ENCODE measurements at places on chromosomes 1 and 21.
A peak's percentile ranks its signal among the peaks of the same experiment; 100 is the strongest.

DNA sequence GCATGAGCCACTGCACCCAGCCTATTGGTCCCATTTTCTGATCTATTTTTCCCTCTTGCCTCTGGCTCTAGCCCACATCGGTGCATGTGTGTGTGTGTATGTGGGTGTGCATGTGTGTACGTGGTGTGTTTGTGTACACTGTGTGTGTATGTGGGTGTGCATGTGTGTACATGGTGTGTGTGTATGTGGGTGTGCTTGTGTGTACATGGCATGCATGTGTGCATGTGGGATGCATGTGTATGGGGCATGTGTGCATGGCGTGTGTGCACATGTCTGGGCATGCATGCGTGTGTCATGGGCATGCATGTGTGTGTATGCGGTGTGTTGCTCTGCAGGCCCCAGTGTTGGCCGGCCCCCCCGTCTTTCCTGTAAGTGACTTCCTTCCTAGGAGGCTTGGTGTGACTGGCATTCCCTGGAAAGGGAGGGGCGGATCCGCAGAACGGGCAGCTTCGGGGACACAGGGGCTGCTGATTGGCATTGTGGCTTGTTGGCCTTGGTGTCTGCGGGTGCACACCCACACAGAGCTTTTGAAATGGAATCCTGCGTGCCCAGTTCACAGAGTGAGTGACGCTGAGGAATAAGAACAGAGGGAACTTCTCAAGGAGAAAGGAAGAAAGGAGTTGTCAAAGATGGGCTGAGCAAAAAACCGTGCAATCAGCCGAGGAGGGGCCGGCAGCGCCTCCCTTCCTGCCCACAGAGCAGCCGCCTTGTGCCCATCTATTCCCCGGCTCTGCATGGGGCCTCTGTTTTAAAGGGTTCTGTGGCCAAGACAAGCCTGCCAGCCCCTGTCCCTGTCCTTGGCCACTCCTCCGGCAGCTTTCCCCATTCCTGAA lies 8.0 kb downstream of the PDXK start:
- DNase-seq: peak; percentile 31

- DNase-seq: no peak
These were observed 197.2 kb downstream of the NFIA start for GRCh38 chr1:61279570-61279969.

- DNase-seq: no peak
These were observed 22.2 kb downstream of the DAB1 start for GRCh38 chr1:57401671-57402070.

GRCh38 chr1:37947364-37947763 lies 511 bp upstream of the INPP5B start:
- no peak for DNase-seq

DNA sequence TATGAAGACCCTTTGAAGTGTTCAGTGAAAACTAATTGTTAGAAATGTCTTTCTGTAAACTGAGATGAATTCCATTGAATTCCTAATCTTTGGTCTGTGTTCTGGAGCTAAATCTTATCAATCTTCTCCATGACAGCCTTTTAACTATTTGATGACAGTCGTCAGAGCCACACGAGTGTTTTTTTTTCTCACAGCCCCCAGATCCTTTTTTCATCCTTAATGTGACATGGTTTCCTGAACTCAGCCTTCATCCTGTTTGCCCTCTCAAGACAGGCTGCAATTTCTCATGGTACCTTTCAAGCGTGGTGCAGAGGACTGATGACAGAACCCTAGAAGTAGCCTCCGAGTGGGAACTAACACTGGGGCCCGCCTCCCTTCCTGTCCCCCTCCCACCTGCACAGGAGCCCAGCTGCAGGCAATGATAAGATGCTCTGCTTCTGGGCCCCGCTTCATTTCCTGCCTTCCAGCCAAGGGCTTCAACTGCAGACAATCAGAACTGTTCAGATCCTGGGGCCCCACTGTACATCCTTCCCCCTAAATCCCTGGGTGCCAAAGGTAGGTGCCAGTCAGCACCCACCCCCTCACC lies 114.6 kb upstream of the VAV3 start:
- peak; percentile 79 for DNase-seq

DNA sequence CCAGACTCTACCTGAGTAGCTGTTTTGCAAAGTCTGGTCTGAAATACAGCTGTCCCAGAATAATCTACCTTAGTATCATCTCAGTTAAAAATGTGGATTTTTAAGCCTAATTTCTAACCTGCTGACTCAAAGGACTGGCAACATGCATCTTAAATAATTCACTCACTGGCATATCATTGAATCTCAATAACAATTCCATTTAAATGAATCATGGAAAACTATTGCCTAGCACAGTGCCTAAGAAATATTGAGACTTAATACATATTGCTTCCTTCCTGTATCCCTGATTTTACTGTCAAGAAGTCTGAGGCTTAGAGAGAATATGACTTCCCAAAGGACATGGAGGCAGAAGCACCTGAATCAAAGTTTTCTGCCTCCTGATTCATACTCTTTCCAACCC lies 3.1 kb downstream of the CCDC190 start:
- no peak for DNase-seq

DNA sequence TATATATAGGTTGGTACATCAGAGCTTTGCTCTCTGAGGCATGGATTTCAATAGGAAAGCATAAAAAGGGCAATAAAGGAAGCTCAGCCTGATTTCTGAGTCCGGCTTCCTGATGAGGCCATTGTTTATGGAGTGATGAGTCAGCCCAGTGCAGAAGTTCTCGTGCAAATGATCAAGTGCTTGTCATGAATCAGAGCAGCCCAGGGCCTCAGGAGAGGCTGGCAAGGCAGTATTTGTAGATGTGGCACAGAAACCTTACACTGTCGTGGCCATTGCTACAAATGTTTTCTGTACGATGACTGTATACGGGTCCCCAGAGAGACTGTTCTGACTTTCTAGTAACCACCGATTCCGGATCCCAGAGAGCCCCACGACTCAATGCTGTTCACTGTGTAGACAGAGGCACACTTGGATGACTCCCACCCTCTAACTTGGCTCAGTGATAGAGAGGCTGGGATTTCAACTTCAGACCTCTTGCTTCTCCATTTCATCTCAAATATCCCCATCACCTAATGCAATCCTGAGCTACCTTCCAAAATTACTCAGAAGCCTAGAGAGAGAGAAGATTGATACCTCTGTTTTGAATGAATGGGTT lies 26.8 kb downstream of the UMODL1 start:
- DNase-seq: no peak

DNA sequence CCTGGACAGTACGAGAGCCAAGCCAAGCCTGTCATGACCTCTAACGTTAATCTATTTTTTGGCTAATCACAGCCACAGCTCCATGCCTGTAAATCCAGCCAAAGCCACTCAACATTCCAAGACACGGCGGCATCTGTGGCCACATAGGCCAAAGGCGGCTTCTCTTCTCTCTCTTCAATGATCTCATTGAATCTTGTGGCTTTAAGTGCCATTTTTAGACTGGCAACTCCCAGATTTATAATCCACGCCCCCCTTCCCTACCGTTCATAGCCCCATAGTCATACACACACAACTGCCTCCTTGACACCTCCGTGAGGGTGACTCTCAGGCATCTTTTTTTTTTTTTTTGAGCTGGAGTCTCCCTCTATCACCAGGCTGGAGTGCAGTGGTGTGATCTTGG lies 5.7 kb upstream of the SELENON start:
- no peak for DNase-seq

DNA sequence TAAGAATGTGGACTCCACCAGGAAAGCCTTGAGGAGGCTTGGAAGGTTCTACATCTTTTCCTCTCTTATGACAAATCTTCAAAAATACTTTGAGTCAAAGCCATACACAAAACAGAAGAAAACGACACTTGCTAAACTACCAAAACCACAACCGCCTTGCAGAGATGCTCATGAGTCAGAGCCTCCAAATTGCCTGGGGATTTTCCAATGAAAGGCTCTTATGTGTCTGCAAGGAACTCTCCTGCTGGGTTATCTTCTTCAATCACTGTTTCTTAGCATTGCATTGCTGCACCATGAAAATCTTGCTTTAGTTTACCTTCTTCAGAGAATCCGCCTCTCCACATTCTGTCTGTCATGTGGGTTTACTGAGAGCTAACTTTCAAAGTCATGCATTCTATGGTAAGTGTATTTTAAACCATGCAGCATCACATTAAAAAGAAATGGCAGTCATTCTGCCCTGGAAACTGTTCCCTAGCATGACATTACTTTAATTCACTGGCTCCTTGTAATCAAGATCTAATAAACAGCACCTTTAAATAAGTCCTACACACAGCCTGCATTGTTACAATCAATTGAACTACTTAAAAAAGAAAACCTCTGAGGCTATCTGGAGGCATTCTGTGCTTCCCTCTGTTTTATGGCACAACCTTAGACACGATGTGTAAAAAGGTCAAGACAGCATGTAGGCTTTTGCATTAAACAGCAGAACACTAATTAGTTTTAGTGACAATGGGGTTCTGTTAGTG lies 210.0 kb upstream of the FOXD3 start:
- DNase-seq: peak; percentile 7

GRCh38 chr1:50285994-50286393 lies 137.2 kb downstream of the DMRTA2 start:
- DNase-seq: no peak

GRCh38 chr1:212954514-212954913 lies 4.2 kb downstream of the VASH2 start:
- DNase-seq: no peak

GRCh38 chr1:221712776-221713431 lies 29.0 kb downstream of the DUSP10 start:
- peak; percentile 93 for DNase-seq

DNA sequence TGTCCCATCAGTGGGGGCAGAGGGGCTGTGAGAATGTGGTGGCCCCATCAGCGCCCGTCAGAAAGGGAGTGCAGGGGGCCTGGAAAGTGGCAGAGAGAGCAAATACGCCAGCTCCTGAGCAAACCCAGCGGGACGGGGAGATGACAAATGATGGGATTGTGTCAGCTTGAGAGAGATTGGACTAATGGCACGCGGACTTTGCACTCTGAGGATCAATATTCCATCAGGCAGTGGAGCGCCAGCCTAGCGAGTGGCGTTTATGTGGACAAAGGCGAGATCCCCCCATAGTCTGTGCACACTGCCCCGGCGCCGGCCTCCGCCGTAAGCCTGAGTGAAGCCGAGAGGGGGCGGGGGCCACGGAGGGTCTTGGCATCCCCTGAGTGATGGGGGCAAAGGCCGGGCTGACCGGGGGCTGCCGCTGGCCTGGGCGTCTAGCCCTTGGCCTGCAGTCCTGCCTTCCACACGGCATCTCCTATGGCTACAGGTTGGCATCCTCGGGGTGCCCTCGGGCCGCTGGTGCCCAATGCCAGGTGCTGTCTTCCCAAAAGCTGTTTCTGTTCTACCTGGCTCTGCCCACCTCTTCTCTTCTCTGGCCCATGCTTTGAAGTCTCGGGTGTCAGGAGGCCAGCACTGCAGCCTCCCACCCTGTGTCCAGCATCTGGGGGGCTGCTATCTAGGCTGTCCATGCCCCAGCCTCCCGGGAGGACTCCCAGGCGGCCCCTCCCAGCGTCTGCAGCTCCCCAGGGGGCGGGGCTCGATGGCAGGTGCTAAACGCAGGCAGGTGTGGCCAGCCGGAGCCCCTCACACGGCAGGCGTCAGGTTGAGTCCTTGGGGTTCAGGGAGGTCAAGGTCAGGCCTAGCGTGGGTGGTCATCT lies 46.5 kb downstream of the PRDM16 start:
- no peak for DNase-seq

GRCh38 chr1:58699011-58699762 lies 675 bp downstream of the MYSM1 start:
- no peak for DNase-seq

DNA sequence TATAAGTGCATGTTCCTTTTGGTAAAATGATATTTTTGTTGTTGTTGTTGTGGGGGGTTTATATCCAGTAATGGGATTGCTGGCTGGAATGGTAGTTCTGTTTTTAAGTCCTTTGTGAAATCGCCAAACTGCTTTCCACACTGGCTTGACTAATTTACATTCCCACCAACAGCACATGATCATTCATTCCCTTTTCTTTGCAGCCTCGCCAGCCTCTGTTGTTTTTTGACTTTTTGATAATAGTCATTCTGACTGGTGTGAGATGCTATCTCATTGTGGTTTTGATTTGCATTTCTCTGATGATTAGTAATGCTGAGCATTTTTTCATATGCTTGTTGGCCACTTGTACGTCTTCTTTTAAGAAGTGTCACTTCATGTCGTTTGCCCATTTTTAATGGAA lies 188.5 kb upstream of the CHRM3 start:
- no peak for DNase-seq

DNA sequence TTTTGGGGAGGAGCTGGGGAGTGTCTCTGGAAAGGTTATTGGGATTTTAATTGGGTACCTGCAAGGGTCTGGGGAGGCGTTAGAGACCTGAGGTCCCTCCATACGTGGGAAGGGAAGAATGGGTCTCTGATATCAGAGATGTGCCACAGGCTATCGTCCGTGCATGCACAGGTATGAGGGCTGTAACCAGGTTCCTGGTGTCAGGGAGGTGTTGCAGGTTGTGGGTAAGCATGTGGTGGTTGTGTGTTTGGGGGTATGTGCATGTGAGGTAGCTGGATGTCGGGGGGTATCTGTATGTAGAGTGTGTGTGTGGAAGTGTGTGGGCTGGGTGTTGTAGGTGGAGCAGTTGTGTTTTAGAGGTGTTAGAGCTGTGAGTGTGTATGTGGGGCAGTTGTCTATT lies 8.3 kb downstream of the AHDC1 start:
- DNase-seq: peak; percentile 43

- DNase-seq: no peak
These were observed 68.9 kb downstream of the C4BPA start for GRCh38 chr1:207172885-207173284.

GRCh38 chr1:36400514-36400824 lies 2.8 kb upstream of the LSM10 start:
- DNase-seq: no peak

GRCh38 chr1:169521226-169521625 lies 35.5 kb upstream of the SLC19A2 start:
- no peak for DNase-seq

DNA sequence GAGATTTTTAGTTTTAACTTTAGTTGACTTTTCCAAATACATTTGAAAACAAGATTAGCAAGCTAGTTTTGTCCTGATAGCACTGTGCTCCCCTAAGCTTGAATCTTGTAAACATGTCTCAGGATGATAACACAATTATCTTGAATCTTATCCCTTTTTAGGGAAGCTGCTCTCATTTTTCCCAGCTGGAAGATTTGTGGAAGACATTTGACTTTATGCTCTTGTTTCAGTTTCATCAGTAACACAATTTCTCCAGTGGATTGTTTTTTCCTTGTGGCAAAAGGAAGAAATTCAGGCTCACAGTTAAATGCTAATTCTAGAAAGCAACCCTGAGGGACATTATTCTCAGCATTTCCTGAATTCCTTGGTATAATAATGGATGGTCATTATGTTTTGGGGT lies 88.8 kb downstream of the CDC7 start:
- no peak for DNase-seq

DNA sequence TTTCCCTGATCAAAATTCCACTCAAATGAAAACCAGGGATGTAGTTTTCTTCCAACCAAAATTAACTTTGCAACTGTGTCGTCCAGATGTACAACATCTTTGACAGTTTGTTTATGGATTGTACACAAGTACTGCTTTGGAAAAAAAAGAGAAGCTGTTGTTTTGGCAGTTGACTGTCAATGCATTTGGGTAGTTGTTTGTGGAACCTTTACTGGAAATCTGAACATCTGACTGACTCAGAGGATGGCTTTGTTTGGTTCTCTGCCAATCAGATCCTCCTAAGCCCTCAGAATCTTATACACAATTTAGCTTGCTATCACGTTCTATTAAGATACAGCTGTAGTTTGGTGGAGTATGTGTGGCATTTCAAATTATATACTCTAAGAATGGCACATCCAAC lies 195.0 kb downstream of the KCNK2 start:
- DNase-seq: no peak

- no peak for DNase-seq
These were observed 96.1 kb downstream of the TEX35 start for GRCh38 chr1:178609015-178609414.
